ENCODE measurements at places on chromosomes 11 and 22.

DNA sequence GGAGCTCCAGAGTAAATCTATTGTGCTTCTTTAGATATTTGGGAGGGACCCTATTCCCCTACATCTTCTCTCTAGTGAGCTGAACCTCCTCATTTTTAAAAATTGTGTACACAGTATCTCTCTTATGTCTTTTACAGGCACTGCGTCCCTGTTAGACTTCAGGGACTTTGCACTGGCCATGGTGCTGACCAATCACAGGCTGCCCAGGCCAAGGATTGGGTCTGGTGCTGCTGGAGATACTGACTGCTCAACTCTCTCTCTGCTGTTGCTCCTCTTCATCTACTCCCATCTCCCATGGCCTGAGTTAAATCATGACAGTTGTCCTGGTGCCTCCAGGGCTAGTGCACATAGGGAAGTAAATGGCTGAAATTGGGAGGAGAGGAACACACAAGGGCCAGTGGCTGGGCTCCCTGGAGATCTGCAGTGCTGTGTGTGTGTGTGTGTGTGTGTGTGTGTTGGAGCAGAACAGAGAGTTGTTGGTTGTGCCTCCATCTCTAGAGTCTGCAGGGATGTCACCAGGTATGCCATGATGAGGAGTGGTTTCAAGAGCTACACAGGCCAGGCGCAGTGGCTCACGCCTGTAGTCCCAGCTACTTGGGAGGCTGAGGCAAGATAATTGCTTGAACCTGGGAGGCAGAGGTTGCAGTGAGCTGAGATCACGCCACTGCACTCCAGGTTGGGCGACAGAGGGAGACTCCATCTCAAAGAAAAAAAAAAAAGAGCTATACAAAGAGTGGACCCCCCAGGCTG lies 155.3 kb downstream of the ST3GAL4 start:
- no peak for DNase-seq

GRCh38 chr22:41096841-41097240 lies 4.4 kb downstream of the EP300 start:
- no peak for DNase-seq

DNA sequence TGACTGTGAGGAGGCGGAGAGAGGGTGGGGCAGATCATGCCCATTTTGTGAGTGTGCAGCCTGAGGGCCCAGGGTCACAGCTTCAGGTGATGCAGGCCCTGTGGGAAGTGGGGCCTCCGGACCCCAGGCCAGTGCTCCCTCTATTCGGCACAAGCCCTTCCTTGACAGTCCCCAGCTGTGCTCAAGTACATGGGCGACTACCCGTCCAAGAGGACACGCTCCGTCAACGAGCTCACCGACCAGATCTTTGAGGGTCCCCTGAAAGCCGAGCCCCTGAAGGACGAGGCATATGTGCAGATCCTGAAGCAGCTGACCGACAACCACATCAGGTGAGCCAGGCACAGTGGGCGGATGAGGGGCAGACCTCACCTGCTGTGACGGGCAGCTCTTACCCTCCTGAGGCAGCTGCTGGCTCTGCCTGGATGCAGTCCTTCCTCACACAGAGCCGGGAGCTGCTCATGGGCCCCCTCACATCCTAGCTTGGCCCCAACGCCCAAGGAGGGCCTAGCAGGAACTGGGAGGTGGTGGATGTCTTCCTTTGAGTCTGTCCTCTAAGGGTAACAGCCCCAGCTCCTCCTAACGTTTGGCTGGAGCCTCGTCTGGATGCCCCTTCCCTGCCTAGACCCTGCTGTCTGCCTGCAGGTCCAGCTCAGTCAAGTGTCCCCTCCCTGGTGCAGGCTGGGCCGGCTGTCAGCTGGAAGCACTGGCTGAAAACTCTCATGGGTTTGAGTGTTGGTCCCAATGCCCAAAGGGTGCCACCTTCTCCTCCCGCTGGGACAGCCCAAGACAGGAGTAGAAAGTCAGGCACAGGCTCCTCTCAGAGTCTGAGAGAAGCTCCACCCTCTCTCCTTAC lies 76.1 kb downstream of the MYO7A start:
- DNase-seq, result no peak

DNA sequence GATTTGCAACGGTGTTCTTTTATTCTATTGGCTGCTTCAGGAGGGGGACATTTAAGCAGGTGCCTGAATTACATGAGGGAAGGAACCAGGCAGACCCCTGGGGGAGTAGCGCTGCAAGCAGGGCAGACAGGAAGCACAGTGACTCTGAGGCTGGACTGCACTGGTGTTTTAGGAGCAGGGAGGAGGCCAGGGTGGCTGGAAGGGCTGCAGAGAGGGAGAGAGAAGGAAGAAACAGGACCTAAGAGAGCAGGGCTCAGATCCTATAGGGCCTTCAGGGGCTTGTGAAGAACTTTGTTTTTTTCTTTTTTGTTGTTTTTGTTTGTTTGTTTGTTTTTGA lies 62.5 kb upstream of the SORL1-AS1 start:
- DNase-seq, result no peak

DNA sequence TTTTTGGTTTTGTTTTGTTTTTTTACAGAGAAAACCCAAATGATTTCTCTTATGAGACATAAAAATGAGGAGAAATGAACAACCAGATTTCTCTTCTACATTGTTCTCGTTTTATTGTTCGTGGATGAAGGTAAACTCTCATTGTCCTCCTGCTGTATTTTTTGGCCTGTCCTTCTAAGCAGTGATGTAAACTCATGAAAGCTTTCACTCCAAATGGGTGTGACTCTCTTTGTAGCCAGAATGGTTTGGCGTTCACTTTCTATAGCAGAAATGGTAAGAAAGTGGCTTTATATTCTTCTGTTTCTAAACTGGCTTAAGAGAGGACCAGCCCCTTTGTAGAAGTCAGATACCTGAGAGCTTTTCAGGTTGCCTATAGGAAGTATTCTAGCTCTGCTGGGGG lies 15.5 kb upstream of the BMAL1 start:
- no peak for DNase-seq
